ENCODE measurements at places on chromosomes 2 and 18.

GRCh38 chr2:100411841-100412292 lies 5.6 kb downstream of the CHST10 start:
- DNase-seq, result no peak

- no peak for DNase-seq
These were observed 1.5 kb upstream of the PEX13 start for GRCh38 chr2:61015976-61016375.

- no peak for DNase-seq
These were observed 49.0 kb upstream of the TMEM87B start for GRCh38 chr2:112006076-112006410.

GRCh38 chr2:237901932-237902850 lies 42.8 kb downstream of the RAMP1 start:
- DNase-seq, result no peak

GRCh38 chr2:190493095-190493494 lies 41.4 kb downstream of the NEMP2 start:
- no peak for DNase-seq

GRCh38 chr2:37657471-37657870 lies 14.0 kb downstream of the CDC42EP3 start:
- DNase-seq, result no peak

DNA sequence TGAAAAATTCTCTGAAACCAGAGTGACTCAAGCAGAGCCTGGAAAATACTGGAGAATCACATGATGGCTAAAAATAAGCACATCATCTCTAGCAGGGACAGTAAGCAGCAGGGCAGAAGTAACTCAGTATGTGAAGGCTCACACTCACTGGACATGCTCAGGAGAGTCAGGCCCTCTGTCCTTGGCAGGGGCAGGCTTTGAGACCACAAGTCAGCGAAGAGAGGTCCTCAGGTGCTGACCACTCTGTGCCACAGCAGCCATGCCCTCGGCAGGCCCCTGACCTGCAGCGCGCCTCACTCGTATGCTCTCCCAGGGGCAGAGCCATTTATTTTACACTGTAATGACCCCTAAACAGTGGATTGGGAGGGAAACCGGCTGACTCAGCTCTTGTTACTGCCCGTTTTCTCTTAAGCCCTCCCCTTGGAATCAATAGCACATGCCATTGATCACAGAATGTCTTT lies 76.8 kb downstream of the MAPRE2 start:
- no peak for DNase-seq
